ENCODE measurements at places on chromosomes 13 and 19. TPM values are rescaled to one million over a fixed set of nuclear protein-coding genes. Genes with fewer than 3 reads are reported as not detected.

Gene AMH
- 13.6 TPM for total RNA-seq

Gene SNAPC2
- 31.1 TPM for total RNA-seq

Gene DPF1
- total RNA-seq, result 4.3 TPM

Gene DMKN
- 31.1 TPM for total RNA-seq

Gene CEACAM5
- total RNA-seq, result 1.8 TPM

Gene TLE2
- total RNA-seq, result 3.4 TPM

Gene ODAD3
- 1.0 TPM for total RNA-seq

Gene GRIK5
- total RNA-seq, result 0.93 TPM

Gene PRR19
- 3.6 TPM for total RNA-seq

Gene LACC1
- 2.3 TPM for total RNA-seq

Gene CGB5
- 1.6 TPM for total RNA-seq

Gene RASGRP4
- total RNA-seq, result 0.07 TPM

Gene ZNF497
- total RNA-seq, result 1.8 TPM

All from A549 treated with CpdA at 1 μM for 4 hours (cell line).